CD4-positive, alpha-beta T cell treated with Interleukin-15 for 4 hours (primary cell): ENCODE measurements at places on chromosomes 3 and 15.

- DNase-seq, result no peak
Observed at GRCh38 chr15:39054128-39054732, 489.6 kb upstream of the RASGRP1 start.

- DNase-seq, result no peak
Observed at GRCh38 chr15:66907826-66908743, 157.3 kb upstream of the SMAD3 start.

GRCh38 chr3:142530296-142530695 is 48.2 kb downstream of the ATR start:
- no peak for DNase-seq

DNA sequence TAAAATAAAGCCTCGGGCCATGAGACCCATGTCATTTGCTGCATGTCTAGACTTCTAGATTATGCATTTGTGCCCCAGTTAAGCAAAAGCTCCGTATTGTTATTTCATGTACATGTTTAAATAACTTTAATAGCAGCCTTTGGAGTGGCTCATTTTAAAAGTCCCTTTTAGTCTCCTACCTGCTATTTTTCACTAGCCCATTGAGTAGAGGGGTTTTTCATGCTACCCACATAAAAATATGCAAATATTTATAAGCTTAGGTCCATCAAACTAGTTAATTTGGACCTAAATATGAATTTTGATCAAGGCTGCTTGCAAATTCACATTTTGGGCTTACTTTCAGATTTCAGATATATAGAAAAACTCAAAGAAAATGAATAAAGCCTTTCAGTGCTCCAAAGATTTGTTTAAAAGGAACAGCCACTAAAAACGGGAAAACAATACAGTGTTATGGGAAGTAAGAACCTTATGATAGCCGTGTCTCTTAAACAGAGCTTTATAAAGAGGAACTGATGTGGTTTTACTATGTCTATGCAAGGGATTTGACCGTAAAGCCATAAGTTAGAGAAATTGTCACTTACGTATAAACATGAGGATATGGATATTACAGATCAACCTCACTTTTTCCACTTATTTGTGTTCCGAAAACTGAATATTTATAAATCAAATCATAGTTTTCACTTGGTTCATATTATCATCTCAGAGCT is 30.0 kb downstream of the FILIP1L start:
- no peak for DNase-seq

- DNase-seq, result peak; percentile 30
Observed at GRCh38 chr3:197516517-197516889, 39.3 kb downstream of the BDH1 start.

GRCh38 chr15:40130799-40131502 is 22.3 kb upstream of the BMF start:
- DNase-seq, result no peak

DNA sequence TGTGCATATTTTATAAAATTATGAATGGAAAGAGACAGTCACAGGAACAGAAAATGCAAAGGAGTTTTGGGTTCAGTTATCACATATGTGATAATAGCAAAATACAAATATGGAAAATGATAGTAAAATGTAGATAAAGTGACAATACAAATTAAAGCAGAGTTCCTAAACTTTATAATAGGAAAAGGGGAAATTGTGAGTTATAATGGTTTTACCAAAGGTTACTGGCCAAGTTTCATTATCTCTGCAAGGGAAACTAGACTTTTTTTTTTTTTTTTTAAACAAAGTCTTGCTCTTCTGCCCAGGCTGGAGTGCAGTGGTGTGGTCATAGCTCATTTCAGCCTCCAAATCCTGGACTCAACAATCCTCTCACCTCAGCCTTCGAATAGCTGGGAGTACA is 228.7 kb upstream of the CGNL1 start:
- DNase-seq, result no peak
